ENCODE measurements at places on chromosomes 13 and 19. TPM values are rescaled to one million over a fixed set of nuclear protein-coding genes. Genes with fewer than 3 reads are reported as not detected.
A peak's percentile ranks its signal among the peaks of the same experiment; 100 is the strongest.

DNA sequence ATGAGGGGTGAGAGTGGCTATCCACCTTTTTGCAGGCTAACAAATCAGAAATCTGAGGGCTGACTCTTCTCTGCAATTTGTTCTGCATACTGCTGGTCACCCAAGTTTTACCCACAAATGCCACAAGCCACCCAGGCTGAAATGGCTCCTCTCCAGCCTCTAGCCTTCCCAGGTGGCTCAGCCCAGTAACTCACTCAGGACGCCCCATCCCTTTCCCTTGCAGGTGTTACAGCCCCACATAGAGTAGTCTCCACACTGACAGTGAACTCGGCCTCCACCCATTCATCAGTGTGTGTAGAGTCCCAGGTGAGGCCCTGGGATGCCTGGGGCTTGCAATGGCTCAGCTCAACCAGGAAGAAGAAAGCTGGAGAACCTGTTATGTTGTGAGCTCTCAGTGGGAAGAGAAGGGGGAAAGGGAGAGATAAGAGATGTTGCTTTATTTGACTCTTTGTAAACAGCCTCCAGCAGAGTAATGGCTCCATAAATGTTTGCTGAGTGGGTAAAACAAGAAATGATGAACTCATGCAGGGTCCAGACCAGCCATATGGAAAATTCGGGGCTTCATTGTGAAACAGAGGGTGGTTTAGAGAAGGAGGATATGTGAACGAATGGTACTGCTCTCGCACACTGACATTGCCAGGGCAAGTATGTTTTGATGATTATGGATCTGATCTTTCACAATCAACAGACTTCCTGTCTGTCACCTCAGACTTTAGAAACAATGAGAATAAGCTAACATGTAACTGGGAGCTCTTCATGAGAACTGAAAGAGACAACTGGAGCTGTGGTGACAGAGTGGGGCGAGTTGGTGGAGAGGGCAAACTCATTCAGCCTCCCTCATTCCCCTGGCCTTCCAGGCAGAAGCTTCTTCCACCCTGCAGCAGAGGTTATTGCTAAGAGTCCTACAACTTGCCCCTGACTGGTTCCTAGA lies 74.2 kb upstream of the RFC3 start:
- DNase-seq: no peak

- DNase-seq: peak; percentile 96
Measured at GRCh38 chr19:2269244-2270156, 12.5 kb downstream of the PEAK3 start.

DNA sequence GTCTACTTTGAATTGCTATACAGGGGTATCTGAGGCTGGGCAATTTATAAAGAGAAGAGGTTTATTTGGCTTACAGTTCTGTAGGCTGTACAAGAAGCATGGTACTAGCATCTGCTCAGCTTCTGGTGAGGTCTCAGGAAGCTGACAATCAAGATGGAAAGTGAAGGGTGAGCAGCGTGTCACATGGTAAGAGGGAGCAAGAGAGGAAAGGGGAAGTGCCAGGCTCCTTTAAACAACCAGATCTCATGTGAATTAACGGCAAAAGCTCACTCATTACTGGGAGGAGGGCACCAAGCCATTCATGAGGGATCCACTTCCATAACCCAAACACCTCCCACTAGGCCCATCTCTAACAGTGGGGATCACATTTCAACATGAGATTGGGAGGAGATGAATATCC lies 222.4 kb downstream of the TDRD3 start:
- DNase-seq: no peak

DNA sequence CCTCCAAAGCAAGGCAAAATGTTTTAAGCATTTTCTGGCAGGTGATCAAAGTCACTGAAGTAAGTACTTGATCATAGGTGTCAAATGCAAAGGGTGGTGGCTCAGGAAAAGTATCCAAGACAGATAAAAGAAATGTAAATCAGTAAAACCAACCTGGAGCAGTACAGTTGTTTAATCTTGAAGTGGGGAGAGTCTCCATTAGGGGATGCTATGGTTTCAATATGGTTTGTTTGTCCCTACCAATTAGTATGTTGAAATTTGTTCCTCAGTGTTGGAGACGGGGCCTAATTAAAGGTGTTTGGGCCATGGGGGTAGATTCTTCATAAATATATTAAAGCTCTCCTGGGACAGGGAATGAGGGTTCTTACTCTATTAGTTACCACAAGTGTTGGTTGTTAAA lies 1781.7 kb upstream of the PRR20A start:
- no peak for DNase-seq

DNA sequence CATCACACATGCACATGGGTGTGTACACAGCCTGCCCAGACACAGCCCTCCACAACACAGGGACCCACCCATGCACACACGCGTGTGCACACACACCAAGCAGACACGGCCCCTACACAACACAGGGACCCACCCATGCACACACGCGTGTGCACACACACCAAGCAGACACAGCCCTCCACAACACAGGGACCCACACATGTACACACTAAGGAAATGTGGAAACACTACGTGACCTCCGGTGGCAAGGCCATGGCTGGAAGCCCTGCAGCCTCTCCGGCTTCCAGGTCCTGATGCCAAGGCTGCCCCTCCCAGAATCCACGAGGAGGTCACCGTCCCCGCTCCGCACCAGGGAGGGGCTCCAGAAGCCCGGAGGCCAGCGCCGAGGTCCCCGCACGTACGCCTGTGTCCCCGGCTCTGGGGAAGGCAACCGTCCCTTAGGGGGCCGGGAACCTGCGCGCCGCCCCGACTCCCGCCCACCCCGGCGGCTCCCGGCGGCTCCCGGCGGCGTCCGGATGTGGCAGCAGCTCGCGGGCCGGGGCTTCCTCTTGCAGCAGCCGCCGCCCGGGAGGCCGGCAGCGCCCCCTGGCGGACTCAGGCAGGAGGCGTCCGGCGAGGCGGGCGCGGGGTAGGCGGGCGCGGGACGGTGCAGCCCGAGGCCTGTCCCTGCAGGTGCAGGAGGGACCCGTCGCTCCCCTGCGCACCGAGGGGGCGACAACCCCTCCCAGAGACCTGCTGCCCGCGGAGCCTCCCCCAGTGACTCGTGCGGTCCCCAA lies 29.8 kb upstream of the GRTP1 start:
- peak; percentile 67 for DNase-seq

GRCh38 chr13:33611121-33611805 lies 206.7 kb upstream of the RFC3 start:
- no peak for DNase-seq

Gene IGLON5
- not detected for total RNA-seq

- no peak for DNase-seq
Measured at GRCh38 chr19:2230807-2231533, 5.2 kb downstream of the PLEKHJ1 start.

Gene C19orf85
- not detected for total RNA-seq

GRCh38 chr13:23623394-23623793 lies 53.2 kb downstream of the TNFRSF19 start:
- no peak for DNase-seq

DNA sequence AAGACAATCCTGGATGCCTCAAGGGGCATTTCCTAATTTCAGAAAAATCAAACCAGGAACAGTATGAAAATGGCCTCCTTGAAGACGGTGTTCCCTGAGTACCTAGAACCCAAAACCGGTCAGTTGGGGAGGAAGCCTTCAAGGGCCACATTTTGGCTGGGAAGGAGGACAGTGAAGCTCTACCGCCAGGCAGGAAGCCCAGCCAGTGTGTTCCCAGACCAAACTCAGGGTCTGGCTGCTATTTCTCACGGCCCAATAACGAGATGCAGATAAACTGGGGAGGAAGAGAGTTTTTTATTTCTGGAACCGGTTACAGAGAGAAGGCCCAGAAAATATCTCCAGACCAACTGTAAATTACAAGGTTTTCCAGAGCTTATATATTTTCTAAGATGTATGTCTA lies 24.3 kb upstream of the CEACAM21 start:
- no peak for DNase-seq

GRCh38 chr19:33177417-33177979 lies 16.6 kb upstream of the LRP3 start:
- peak; percentile 72 for DNase-seq

DNA sequence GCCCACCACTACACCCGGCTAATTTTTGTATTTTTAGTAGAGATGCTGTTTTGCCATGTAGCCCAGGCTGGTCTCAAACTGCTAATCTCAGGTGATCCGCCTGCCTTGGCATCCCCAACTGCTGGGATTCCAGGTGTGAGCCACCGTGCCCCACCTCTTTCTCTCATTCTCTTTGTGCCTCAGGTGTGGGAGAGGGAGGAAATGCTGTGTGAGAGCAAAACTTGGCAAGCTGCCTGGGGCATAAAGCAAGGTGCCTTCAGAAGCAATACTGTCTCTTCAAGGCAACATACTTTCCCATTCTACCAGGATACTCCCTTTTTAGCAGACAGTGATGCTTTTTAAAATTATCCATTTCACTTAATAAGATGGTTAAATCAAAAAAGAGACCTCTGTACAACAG lies 53.2 kb upstream of the RFC3 start:
- DNase-seq: no peak

DNA sequence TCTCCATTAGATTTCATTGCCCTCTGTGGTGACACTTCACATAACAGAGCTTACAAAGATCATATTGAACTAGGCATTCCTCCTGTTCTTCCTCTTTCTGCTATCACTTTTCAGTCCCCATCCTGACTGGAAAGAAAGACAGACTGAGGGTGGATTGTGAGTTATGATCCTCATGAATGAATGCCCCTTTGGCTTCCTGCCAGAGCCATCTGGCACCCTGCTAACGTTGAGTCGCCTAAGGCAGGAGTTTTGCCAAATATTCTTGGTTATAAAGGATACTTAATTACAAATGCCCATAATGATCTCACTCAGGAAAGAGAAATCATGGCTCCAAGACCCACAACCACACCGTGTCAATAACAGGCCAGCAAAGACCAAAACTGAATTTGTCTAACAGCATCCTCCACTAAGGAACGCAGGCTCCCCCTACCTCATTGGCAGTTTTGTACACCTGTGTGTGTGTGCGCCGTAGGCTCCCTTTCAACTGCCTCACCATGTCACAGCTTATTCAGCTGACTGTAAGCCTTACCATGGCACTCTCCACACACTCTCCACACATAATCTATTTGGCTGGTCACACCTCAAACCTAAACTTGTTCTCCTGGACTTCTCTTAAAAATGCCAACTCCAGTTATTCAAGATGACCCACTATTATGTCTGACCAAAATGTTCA lies 15.5 kb downstream of the ZNF211 start:
- DNase-seq: no peak

Gene ZNF763
- 2.0 TPM for total RNA-seq

Gene RNF17
- total RNA-seq: not detected

DNA sequence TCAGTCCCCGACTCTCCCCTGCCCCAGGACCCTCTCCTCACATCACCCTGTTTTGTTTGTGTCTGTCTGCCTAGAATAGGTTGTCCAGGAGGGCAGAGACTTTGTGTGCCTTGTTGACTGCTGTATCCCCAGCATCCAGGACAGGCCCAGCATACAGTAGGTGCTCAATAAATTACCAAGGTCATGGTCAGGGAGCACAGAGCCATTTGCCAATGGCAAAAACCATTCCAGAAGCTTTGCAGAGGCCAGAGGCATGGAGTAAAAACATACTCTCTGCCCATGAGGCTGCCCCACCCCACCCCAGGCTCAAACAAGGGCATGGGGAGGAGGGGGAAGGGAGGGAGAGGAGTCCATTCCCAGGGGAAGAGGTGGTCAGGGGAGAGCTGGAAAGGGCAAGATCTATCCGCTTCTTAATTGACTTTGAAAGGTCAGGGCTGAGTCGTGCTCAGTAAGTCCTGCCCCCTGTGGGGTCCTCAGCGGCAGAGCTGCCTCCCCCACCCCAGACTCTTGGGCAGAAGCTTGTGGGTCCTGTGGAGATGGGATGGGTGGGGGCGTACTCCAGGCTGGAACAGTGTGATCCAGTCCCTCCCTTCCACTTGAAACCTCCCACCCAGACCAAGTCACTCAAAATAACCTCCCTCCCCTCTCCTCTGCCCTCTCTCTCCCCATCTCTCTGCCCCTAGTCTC lies 4.4 kb downstream of the GPR4 start:
- DNase-seq: no peak

GRCh38 chr19:56108447-56109195 lies 12.5 kb downstream of the ZNF787 start:
- DNase-seq: no peak

DNA sequence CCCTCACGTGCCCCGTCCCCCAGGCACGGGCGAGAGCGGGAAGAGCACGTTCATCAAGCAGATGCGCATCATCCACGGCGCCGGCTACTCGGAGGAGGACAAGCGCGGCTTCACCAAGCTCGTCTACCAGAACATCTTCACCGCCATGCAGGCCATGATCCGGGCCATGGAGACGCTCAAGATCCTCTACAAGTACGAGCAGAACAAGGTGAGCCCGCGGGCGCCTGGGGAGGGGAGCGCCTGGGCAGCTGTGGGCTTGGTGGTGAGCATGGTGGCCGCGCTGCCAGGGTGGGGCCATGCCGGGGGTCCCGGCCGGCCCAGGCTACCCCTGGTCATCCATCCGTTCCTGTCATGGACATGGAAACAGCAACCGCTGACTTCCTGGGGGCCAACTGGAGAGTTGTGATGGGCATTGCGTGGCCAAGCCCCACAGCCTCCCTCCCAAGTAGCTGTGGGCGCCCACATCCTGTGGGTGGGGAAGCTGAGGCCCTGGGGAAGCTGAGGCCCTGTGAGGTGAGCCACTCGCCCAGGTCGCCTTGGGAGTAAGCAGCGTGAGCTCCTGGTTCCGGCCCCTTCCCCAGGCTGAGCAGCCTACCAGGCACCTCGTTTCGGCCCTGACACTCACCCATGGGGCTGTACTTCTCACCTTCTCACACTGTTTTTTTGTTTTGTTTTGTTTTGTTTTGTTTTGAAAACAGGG lies 16.1 kb downstream of the GNA11 start:
- no peak for DNase-seq

Gene RBM42
- 162 TPM for total RNA-seq

Gene HIF3A
- 0.68 TPM for total RNA-seq

DNA sequence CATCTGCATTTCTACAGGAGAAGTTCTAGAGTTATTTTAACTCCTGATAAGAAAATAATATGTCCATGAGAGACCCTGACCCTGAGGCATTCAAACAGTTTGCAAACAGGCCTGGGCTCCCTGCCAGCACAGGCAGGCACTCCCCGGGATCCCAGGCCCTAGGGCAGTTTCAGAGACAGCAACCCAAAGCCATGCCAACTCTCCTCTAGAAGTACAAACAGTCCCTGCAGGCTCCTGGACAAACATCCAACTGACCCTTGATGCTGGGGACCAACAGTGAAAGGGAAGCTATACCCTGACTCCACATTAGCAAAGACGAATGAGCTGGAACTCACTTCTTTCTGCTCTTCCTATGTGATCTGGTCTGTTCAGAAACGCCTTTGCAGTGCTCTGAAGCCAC lies 44.8 kb downstream of the CCDC70 start:
- DNase-seq: peak; percentile 1

GRCh38 chr19:275958-276646 lies 15.1 kb downstream of the PLPP2 start:
- no peak for DNase-seq

- DNase-seq: no peak
Measured at GRCh38 chr13:84439108-84439507, 556.8 kb upstream of the SLITRK1 start.

- no peak for DNase-seq
Measured at GRCh38 chr19:8149261-8150094, at the start of gene FBN3. Gene FBN3 (minus strand): TSS chr19:8149592. CDS start chr19:8147480, 2,112 bp downstream.

Gene ZNF274
- 44.6 TPM for total RNA-seq

GRCh38 chr13:64206430-64207225 lies 2791.0 kb upstream of the PCDH20 start:
- no peak for DNase-seq

Gene METTL21C
- total RNA-seq: not detected

- no peak for DNase-seq
Measured at GRCh38 chr13:35818633-35819067, 312.5 kb downstream of the DCLK1 start.

GRCh38 chr13:79989217-79989661 lies 351.7 kb downstream of the SPRY2 start:
- DNase-seq: no peak

All from Calu3 (cell line).